ENCODE measurements at places on chromosomes 12 and 14.

DNA sequence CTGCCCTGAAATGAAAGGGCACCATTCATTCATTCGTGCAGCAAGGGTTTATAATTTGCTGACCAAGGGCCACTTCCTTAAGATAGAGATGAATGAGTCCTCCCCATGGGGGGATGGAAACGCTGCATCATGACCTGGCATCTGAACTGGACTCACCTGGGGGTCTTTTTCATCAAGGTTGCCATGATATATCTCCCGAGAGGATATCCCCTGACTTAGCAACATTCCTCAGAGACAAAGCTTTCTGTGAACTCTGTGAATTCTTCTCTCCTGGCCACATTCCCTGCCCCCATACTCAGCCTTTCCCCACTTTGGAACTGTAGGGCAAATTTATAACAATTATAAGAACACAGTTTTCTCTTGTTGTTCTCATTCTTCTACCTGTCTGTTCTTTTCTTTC is 30.8 kb downstream of the SRRM4 start:
- no peak for DNase-seq

DNA sequence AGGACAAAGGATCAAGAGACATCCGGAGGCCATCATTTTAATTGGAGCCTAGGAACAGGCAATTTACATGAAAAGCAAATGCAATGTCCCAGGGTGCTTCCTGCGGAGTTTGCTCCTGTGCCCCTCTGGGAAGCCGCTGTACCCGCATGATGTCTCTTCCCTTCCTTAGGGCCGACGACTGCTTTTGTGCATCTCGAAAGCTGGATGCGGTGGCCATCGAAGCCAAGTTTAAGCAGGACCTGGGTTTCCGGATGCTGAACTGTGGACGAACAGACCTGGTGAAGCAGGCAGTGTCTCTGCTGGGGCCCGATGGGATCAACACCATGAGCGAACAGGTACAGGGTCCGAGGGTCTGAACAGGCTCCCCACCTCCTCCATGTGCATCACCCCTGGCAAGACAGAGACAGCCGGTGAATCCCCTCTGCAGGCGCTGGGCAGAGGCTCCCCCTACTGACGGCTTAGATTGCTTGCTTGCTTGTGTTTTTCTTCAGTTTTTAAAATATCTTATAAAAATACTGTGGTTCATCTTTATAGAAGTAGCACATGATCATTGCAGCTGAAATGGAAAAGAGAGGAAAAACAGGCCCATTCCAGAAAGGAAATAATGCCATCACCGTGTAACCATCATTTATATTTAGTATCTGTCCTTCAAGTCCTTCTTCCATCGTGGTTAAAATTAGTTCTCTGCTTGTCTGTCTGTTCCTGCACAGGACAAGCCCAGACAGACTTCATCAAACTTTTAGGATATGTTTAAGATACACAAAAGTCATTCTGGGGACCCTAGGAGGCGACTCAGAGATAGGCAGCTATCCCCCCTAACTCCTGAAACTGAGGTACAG is 75.4 kb upstream of the PWP1 start:
- DNase-seq: peak; percentile 74

GRCh38 chr12:11596141-11596540 is 53.3 kb upstream of the ETV6 start:
- DNase-seq: no peak

DNA sequence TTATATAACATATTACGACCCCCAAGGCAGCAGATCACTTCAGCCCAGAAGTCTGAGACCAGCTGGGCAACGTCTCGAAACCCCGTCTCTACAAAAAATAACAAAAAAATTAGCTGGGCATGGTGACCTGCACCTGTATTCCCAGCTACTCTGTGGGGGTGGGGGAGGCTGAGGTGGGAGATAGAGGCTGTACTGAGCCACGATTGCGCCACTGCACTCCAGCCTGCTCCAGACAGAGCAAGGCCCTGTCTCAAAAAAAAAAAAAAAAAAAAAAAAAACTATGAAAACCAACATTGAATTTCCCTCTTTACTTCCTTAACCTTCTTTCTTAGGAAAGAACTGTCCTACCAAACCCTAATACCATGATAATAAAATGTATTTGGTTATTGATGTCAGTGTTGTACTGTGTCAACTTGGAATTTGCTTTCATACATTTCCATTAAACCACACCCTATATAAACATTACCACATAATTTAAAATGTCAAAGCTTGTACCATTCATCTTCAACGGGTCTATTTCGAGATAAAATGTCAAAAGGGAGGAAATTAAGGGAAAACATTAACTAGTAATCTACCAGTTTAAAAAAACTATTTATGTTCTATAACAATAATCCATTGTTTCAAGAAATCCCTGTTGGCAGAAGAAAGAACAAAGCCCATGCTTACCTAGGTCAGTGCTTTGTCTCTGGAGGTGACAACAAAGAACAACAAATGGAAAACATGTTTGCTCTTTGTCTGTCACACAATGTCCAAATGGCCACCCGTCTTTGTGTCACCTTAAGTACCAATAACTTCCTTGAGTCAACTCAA is 17.4 kb downstream of the GALNT4 start:
- DNase-seq: no peak

DNA sequence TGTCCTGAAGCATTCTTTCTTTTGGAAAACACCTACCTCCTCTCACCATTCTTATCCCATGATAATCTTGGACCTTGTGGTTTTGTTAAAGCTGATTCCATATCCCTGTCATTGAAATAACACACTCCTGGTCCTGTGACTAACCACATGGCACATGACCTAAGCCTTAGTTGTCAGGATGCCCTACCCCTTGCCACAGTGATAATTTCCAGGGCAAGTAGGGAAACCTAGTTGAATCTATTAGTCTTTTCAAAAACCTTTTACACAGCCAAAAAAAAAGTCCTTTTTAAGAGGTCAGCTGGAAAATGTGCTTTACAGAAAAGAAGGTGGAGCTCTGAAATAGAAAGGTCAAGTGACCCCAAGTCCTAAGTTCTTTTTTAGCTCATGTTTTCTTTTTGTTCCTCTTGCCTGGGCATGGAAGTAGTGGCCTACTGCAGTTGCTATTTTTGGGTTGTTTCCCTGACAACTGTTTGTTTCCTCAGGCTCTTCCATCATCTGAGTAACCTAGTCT is 608.4 kb downstream of the LRFN5 start:
- DNase-seq: no peak

GRCh38 chr12:124477107-124477915 is 90.1 kb downstream of the NCOR2 start:
- DNase-seq: no peak

DNA sequence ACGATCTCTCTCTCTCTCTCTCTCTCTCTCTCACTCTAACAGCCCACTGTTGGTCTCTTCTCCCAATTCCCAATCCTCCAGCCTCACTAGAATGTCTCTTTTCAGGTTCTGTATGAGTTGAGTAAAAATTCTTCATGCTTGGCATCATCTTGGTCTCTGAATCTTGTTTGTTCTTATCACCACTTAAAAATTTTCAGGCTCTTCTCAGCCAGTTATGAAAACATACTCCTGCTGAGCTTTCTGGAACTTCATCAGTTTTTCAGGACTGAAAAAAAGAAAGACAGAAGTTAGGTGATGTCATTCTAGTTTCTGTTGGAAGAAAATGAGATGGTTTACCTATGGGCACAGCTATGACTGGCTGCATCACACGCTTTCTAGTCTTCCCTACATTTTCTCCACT is 11.5 kb upstream of the IL22 start:
- DNase-seq: no peak

DNA sequence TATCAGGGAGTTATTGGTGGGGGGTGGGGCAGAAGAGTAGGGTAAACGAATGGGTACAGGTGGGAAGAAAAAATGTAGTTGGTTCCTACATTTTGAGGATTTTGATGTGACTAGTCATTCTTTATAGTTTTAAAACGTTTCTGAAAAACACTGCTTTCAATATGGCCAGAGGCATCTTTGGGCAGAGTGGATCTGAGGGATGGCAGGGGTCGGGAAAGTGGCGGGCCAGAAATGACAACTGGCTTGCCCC is 527 bp upstream of the ATP23 start:
- DNase-seq: no peak

DNA sequence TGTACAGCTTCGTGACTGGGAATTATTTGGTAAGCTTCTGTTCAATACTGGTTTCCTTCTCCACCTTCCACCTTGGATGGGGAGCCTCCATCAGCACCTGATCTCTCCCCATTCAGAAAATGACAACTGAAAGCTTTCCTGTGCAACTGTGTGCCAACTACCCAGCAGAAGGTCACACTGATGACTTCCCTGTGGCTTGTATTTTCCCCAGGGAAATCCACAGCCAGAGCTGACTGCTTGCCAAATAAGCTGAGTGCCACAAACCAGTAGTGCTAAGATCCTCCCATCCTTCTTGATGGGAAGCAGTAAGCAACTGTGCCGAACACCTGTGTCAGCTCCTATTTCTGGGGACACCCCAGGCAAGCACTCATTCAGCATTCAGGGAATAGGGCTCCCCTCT is 257.2 kb upstream of the SOX5 start:
- DNase-seq: no peak

DNA sequence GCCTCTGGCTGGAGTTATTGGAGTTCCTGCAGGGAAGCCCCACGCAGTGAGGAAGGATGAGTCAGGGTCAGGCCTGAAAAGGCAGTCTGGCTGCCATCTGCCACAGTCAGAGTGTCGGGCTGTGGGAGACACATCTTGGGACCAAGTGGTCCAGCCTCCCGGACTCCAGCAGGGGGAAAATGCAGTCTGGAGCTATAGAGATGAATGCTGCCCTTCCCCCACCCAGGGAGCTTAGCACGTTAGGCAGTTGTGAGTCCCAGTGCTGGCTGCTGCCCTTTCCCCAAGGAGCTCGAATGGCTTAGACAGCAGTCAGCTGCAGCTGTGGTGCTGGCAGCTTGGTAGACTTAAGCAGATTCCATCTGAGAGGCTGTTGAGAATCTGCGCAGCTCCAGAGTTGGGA is 8.2 kb upstream of the NTS start:
- no peak for DNase-seq

DNA sequence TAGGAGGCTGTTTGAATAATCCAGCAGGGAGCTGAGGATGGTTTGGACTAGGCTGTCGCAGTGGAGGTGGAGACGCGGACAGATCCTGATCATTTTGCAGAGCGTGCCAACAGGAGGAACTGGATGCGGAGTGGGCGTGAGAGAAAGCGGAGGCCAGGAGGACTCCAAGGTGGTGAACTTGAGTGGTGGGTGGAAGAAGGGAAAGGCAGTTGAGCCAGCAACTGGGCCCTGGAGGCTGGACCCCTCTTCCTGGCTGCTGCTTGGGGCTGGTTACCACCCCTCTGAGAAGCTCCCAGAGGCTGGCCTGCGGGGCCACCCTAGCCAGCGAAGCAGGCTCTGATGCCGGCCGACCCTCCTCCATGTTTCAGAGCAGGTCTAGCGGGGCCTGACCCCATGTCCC is 56.8 kb upstream of the KCNA1 start:
- no peak for DNase-seq

GRCh38 chr14:83153081-83153480 is 1619.4 kb upstream of the SEL1L start:
- DNase-seq: no peak

DNA sequence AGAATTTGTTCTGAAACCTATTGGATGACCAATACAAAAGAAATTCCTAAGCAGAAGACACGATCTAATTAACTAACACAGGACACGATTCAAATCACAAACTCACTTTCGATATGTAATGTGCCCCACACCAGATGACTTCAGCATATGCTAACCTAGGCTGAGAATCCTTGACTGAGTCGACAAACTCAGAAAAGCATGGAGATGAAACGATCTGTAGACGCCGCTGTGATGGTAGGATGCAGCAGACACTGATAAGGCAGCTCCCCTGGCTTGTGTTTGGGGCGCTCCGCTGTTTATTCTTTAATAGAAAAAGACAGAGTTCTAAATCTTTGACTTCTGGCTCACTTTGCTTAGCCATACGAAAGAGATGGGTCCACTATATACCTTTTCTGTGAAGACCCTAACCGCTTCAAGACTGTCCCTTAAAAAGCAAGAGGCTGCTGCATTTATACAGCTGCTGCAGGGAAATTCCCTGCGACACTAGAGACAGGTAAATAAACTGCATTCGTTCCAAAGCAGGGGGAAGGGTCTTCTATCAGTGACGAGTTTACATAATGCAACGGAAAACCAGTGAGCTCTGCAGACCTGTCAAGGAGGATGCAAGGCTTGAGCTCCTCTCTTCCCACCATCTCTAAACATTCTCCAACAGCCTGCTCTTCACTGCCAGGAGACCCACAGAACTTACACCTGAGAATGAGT is 929 bp downstream of the CHD8 start:
- no peak for DNase-seq

GRCh38 chr14:75427482-75428229 is at the start of gene JDP2:
Gene JDP2 (plus strand): TSS chr14:75428022. CDS start chr14:75437921, 9,899 bp downstream.
- peak; percentile 82 for DNase-seq

GRCh38 chr12:132729541-132730320 is 19.1 kb downstream of the PGAM5 start:
- DNase-seq: no peak

GRCh38 chr12:77374673-77375072 is 309.3 kb upstream of the E2F7 start:
- no peak for DNase-seq

- no peak for DNase-seq
Observed at GRCh38 chr12:99055299-99055698, 410.2 kb downstream of the APAF1 start.
